GM23248 (cell line): ENCODE measurements at places on chromosomes 5 and 9.

GRCh38 chr9:136900556-136900955 is 14.2 kb downstream of the TRAF2 start:
- DNase-seq, result no peak

DNA sequence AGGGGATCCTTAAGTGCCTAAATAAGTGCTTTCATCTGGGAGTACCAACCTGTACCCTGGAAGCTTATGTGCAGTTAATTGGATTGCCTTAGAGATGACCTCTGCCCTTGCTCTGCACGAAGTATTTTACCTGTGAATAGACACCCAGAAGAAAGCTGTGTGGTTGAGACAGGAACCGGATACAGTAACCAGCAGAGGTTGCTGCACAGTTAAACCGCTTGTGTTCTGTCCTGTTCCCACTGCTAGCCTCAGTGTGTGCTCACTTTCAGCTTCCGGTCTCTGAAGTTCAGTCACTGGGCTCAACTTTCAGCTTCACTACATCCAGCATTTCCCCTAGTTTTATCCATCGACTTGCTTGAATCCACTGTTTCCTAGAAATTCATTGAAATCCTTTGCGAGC is 185.3 kb downstream of the FAM170A start:
- no peak for DNase-seq

- peak; percentile 81 for DNase-seq
Observed at GRCh38 chr5:74767579-74767913, 497 bp downstream of the NSA2 start.

DNA sequence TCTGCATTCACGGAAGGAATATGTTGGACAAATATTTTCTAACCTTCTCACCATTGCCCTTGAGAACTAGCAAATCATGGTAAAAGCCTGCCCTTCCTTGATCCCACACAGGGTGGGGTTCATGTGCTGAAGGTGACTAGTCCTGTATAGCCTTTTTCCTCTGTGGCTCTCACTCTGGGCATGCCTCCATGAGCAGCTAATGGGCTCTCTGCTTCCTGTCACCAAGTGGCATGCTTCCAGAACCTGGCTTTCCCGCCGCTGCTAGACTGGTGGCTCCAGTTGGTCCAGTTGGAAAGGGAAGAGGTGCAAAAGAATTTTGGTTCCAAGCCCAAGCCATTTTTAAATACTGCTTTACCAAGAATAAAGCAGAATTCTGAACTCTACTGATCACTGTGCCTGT is 35.5 kb downstream of the FBXO10 start:
- no peak for DNase-seq

DNA sequence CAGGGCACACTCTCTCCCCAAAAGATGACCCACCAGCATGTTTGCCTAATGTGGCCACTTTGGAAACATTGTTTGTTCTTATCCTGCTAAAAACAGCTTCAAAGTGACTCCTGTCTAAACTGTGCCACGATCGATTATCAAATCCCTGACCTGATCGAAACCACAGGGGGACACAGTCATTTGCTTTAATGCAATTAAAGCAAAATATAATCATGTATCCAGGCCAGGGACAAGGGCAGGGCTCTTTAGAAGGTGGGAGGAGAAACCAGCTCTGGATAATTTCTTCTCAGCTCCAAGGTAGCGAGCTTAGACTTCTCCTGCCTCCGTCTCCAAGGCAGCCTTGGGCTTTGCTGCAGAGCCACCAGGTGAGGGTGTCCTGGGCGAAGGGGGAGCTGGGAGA is 95.0 kb upstream of the HAND1 start:
- no peak for DNase-seq

GRCh38 chr9:137461663-137462395 is 2.7 kb upstream of the NSMF start:
- DNase-seq, result no peak

GRCh38 chr5:42005561-42006153 is 80.6 kb downstream of the FBXO4 start:
- peak; percentile 49 for DNase-seq

- peak; percentile 7 for DNase-seq
Observed at GRCh38 chr5:91850031-91850430, 466.9 kb upstream of the ARRDC3 start.

DNA sequence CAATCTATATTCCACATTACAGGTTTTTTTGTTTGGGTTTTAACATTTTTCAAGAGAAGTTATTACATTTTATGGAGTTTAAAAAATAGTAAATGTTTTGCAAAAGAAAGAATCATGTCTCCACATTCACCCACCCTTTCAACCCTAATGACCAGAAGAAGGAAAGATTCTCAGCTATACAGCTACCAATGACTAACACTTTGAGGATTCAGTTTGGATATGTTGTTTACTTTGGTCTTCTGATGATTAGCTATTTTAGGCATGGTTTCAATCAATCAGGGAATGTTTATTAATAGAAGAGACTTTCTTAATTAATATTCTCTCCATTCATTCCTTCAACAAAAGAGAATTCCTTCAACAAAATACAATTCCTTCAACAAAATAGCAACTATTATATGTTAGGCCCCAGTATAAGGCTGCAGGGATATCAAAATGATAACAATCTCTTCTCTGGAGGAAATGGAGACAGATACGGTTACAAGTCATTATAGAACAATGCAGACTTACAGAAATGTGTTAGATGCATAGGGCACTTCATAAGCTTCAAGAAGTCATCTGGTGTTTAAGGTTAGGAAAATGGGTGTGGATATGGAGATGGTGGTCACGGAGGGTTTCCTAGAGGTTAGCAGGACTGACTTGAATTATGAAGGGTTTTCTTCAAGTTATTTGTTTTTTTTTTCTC is 9.3 kb upstream of the NR3C1 start:
- DNase-seq, result no peak

DNA sequence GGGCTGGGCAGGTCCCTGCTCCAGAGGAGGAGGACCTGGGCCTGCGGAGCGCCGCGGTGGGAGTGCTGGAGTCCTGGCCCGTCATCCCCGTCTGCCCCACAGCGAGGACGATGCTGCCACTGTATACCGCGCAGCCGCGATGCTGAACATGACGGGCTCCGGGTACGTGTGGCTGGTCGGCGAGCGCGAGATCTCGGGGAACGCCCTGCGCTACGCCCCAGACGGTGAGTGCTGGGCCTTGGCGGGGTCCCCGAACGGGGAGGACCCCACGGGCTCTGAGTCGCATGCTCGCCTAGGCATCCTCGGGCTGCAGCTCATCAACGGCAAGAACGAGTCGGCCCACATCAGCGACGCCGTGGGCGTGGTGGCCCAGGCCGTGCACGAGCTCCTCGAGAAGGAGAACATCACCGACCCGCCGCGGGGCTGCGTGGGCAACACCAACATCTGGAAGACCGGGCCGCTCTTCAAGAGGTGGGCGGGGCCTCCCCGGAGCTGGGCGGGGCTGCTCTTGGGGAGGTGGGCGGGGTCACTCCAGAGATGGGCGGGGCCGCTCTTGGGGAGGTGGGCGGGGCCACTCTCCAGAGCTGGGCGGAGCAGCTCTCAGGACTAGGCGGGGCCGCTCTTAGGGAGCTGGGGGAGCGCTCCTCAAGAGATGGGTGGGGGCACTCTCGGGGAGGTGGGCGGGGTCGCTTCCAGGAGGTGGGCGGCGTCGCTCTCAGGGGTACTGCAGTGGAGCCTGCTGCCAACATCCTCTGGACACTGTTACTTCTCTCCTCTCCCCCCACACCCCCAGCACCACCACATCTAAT is 13.1 kb downstream of the LRRC26 start:
- peak; percentile 85 for DNase-seq

GRCh38 chr9:97983589-97984187 is 547 bp downstream of the ANP32B start:
- DNase-seq, result peak; percentile 73

DNA sequence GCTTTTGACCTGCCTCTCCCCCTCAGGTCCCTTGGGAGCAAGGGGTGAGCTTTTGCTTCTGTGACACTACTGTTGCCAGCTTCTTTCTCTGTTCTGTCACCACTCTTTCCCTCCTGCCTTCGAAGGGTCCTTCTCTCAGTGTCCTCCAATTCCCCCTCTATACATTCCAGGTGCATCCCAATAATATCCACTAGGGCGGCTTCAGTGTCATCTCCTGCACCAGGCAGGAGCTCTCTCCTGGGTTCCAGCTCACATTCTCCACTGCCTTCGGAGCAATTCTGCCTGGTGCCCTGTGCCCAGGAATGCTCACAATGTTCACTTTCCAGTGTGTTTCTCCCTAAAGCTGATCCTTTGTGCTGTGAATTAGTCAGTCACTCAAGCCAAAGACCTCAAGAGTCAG is 83.9 kb upstream of the CXCL14 start:
- no peak for DNase-seq

DNA sequence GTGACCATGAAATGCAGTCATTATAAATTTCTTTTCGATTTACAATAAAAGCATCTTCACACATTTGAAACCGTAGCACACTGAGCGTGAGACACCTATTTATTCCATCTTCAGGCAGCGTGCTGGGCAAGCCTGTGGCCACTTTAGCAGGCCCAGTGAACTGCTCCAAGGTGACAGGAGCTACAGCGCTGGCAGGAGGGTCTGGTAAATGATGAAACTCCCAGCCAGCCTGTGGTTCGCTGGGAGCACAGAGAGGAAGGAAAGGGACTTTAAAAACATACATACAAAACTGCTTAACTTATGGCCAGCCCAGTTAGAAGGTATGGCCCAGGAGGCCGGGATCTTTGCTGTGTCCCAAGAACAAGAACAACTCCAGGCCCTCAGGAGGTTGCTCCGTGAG is 5.1 kb downstream of the RAPGEF1 start:
- DNase-seq, result no peak

GRCh38 chr5:101687349-101687985 is 608.6 kb downstream of the SLCO4C1 start:
- DNase-seq, result peak; percentile 42

GRCh38 chr5:115542086-115542485 is 2.5 kb downstream of the FEM1C start:
- peak; percentile 45 for DNase-seq

GRCh38 chr5:41794471-41794870 is 75.8 kb downstream of the OXCT1 start:
- peak; percentile 96 for DNase-seq

DNA sequence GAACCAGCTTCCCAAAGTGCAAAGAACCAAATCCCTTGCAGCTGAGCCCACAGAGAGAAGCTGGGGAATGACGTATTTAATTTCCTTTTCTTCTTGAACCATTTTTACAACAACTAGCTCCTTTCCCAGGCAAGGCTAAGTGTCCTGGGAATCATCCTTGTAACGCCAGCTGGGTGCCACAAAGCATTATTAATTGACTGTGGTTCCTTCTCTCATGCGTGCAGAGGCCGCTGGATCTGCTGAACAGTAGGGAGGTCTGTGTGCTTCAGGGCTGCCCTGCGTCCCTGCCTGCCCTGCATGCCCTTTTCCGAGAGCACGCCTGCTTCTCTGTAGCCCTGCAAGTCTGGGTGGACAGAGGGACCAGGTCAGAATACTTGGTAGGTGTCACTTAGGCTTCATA is 124.1 kb upstream of the OTULINL start:
- no peak for DNase-seq

DNA sequence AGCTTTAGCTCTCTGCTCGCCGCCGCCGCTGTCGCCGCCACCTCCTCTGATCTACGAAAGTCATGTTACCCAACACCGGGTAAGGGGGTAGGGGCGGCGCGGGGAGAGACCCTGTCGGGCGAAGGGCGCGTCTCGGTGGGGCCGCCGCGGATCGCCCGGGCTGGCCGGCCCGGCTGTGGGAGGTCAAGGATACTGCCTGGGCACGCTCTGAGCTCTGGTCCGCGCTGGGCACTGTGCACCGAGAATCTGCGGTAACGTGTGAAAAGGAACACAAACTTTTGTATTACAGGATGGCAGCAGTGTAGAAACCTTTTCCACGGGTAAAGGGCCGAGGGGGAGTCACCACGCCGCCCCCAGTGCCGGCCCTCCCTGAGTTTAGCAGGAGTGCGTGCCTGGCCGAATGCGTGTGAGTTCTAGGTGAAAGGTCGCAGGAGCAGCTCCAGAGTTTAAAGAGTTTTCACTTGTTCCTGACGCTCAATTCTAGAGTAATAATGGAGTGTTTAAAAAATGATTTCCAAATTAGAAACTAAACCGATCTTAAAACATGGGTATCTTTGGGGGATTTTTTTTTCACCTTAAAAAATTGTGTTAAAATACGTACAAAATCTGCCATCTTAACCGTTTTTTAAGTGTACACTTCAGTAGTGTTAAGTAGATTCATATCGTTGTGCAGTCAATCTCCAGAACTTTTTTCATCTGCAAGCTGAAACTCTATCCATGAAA is at the start of gene HSDL2:
Gene HSDL2 (plus strand): TSS at position 7 of the 723 bp plus-strand sequence. CDS start 56 bp downstream, at position 63.
- peak; percentile 78 for DNase-seq

DNA sequence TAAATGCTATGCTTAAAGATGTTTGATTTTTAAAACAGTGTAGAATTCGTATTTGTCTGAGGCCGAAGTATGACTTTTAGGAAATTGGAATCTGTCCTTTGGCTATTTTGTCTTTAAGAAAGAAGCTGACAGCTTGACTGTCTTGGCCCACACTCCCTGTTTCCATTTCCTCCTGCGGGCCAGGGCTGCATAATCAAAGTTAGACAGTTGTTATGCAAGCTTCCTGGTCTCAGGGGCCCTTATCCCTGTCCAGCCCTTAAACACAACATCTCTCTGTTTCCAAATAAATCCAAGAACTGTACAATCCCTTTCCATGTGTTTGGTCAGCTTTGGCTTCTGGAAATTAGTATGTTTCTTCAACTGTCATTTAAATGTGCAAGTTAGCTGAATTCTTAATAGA is 54.6 kb upstream of the ECM2 start:
- peak; percentile 62 for DNase-seq

DNA sequence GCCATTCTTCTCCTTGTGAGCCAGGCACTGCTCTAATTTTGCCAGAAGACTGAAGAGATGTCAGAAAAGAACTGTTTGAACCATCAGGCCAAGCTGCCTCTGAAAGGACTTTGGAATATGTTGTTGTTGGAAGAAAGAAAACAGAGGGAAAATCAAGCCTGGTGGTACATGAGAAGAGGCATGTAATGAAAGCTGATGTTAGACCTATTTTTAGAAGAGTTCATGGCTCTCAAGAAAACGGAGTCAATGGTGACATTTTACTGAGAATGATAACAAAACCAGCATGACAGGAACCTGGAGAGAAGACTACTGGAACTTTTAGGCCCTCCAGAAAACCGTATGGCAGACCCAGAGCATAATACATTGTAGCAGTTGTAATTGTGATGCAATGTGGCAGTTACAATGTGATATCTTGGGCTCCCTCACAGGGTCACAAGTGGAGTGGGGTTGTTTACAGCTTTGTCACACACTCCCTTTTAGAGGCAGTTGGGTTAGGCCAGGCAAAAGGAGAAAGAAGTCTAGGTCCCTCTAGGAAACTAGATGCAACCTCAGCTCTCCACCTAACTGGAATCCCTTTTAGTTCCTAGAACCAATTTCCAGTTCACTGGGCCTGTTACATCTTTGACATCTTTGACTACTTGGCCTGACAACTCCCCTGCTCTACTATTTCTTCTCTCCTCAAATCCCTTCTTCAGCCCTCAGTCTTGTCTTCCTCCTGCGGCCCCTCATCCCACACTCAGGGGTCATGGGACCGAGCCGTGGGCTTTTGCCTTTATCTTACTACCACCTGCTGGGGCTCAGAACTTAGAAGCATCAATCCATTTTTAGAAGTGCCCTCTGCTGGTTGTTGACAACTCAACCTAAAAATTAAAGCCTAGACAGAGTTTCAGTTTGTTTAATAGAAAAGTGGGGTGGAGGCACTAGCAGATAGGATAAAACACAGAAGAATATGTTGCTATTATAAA is 61.2 kb upstream of the JAK2 start:
- DNase-seq, result peak; percentile 51
